NCI-H526 treated with DMSO at 0.1 percent for 48 hours (cell line): ENCODE measurements at places on chromosomes 1 and 21.

- no peak for DNase-seq
Observed at GRCh38 chr1:207034998-207035397, 2.4 kb upstream of the C1orf116 start.

DNA sequence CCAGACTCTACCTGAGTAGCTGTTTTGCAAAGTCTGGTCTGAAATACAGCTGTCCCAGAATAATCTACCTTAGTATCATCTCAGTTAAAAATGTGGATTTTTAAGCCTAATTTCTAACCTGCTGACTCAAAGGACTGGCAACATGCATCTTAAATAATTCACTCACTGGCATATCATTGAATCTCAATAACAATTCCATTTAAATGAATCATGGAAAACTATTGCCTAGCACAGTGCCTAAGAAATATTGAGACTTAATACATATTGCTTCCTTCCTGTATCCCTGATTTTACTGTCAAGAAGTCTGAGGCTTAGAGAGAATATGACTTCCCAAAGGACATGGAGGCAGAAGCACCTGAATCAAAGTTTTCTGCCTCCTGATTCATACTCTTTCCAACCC is 3.1 kb downstream of the CCDC190 start:
- no peak for DNase-seq

DNA sequence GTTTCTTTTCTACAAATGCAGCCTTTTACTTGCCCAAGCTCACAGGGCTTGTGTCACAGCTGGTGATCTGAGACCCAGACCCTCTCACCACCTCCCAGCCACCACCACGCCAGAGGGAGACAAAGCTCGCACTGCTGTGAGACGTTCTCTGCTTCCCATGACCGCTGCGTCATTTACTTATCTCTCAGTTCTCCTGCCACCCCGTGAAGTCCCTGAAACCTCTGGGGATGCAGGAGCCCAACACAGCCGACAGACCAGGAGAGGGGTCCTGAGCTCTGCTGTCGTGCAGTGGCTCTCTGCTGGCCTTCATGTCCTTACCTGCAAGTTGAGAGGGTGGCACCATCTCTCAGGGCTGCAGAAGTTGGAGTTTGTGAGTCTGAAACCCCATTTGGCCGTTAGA is 77.7 kb downstream of the SLC16A1 start:
- DNase-seq: no peak

DNA sequence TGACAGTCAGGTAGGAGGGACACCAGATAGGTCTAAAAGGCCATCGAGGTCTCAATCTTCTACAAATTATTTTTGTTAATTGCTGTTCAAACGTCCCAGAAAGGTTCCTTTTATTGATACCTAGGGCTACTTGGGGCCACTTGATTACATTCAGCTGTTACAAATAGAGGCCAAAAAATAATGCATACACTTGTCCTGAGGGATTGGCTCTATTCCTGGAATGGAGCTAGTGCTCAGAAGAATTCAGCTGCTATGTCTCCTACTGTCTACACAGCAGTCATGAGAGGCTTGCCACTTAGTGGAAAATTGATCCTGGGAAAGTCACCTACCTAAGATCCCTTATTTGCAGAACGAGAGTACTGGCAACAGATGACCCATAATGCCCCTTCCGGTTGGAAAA is 498.3 kb downstream of the ADGRL2 start:
- no peak for DNase-seq
